ENCODE measurements at places on chromosomes 7 and 10. TPM values are rescaled to one million over a fixed set of nuclear protein-coding genes. Genes with fewer than 3 reads are reported as not detected.

DNA sequence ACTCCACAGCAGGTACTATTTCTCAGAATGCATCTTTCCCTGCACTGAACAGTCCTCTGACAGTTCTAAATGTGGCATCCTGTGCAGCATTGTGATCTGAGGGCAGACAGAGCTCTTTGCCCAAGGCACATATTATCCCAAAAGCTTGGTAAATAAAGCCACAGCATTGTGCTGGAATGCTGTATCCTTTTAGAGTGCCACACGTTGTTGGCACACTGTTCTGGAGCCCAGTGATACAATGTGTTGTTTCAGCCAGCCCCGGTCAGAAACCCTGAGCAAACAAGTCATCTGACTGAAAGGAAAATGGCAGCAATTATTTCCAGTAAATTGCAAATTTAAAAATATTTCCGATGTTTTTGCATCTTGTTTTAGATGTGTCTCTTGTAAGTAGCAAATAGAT lies 45.4 kb downstream of the NAMPT start:
- no peak for DNase-seq

The AKR1B15 gene
- not detected for total RNA-seq

GRCh38 chr7:69635555-69636185 lies 37.4 kb downstream of the AUTS2 start:
- no peak for DNase-seq

The PRSS37 gene
- not detected for total RNA-seq

DNA sequence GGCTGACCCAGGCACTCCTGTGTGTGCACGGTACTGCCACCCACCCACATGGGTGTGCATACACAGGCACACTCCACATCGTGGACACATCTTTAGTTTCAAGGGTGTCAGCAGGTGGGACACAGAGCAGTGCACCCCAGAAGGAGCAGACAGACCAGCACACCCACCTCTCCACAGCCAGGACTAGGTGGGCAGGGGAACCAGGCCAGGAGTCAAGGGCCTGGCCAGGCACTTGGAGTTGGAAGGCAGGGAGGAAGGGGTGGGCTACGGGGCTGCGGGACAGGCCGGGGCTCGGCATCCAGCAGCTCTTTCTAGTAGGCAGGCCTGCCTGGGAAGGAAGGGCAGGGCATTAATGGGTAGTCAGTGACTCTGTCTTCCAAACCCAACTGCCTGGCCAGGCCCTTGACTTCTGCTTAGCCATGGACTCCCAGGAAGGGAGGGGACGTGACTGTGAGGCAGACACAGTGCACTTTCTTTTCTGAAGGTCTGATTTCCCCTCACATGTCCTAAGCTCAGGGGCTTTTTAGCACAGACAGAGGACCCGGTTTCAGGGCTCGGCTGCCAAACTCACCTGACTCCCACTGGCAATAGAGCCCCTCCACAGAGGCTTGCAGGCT lies 14.6 kb downstream of the RASGEF1A start:
- DNase-seq: no peak

DNA sequence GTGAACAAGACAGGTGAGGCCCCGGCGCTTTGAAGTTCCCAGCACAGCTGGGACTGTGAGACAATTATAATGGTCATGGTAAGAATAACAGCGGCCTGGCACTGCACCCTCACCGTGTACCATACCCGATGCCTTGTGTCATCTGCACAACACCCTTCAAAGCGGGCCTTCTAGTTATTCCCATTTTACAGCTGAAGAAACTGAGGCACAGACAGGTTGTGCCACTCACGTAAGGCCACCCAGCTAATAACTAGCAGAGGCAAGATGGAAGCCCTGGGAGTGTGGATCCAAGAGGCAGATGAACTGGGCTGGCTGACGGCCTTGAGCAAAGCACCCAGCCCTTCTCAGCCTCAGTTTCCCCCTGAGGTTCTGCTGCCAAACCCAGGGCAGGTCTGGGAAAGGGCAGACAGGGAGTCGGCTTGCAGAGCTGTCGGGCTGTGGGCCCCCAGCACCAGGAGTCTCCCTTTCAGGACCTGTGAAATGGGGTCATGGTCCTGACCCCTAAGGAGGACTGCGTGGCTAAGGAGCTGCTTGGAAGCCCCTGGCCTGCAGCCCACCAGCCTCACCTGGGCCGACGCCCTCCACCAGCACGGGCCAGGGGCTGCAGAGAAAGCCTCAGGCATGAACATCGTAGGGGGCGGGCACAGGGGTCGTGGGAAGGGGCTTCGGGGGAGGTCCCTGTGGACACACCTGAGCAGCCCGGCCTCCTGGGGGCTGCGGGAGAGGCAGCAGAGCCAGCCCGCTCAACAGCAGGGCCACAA lies 15.3 kb upstream of the LFNG start:
- no peak for DNase-seq

The ENKUR gene
- not detected for total RNA-seq

DNA sequence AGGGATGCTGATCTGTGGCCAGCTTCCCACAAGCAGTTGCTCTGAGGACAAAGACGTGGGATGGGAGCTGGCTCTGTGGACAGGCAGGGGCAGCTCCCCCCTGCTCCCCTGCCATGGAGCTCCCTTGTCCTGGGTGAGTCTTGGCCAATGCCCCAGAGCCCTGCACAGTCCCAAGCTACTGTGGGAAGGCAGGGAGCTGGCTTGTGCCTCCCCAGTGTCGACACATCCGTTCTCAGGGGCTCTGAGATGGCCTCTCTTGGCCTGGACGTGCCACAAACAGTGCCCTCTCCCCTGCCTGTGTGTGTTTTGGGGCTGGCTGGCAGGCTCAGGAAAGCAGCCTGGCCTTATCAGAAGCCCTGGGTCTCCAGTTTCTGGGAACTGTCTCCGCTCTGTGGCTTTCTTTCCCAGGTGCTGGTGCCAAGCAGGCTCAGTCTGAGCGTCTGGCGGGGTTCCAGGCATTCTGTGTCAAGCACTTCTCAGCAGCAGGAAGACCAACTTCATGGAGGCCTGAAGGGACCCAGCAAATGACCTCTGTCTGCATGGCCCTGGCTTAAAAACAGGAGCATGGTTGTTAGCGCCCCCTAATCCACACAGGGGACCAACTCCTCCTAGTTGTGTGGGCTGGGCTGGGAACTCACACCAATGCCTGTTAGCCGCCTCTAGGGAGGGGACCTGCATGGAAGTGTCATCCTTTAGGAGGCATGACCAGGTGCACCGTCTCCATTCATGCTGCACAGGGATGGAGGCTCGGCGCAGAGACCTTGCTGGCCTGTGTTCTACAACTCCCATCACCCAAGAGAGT lies 375.2 kb downstream of the RPS24 start:
- no peak for DNase-seq

DNA sequence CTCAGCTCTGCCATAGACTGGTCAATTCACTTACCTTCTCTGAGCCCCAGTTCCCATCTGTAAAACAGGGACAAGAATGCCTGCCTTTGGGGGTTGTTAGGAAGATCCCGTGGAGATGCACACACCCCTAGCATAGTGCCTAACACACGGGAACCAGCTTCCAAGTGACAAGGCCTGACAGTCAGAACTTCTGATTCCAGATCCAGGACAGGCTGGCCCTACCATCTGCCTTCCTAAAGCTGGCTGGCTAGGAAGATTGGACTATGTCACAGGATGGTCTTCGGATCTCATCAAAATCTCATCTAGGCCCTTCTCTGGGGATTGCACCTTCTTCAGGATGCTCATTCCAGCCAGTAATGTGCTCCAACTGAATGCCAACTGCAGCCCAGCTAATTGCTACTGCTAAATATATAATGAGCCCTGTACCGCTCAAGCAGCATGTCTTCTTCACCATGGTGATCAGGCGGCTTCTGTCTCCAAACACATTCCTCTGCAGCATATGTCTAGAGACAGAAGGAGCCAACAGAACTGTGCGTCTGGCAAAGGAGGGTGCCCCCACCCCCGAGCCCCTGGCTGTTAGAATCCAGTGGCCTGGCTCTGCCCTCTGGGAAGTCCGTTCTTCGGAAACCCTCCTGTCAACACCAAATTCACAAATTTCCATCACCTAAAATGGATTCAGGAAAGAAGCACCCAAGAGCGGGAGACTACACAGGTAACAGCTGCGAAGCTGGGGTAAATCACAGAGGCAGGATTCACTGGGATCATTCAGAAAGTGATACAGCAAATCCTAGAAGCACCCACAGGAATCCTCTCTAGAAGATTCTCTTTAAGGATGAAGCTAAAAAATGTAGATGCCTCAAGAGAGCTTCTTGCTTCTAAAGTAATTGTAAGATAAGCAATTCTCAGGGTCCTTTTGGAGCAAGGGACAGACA lies 142.1 kb upstream of the EEPD1 start:
- no peak for DNase-seq

DNA sequence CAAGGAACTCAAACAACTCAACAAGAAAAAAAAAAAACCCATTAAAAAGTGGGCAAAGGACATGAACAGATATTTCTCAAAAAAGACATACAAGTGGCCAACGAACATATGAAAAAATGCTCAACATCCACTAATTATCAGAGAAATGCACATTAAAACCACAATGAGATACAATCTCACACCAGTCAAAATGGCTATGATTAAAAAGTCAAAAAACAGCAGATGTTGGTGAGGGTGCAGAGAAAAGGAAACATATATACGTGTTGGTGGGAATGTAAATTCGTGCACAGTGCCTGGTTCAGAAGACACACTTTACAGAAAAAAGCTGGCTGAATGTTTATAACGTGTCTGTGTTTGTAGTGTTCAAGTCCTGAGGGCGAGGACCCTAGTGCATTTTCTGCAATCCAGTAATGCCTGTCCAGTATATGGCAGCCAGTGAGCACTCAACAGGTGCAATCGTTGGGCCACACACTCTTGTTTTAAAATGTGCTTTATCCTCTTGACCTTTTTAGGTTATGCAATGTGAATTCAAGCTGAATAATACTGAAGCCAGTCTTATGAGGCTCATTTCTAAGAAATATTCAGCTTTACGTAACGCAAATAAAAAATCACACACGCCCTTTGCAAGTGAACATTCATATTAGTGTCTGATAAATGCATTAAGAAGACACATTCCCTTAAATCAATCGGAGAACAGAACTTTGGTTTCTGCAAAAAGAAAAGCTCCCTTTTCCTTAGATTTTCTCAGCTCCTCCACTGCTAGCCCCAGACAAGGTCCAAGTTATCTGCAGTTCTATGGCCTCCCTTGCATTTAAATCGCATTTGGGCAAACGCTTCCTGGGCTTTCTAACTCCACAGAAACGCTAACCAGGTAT lies 813 bp upstream of the MTURN start:
- DNase-seq: no peak

DNA sequence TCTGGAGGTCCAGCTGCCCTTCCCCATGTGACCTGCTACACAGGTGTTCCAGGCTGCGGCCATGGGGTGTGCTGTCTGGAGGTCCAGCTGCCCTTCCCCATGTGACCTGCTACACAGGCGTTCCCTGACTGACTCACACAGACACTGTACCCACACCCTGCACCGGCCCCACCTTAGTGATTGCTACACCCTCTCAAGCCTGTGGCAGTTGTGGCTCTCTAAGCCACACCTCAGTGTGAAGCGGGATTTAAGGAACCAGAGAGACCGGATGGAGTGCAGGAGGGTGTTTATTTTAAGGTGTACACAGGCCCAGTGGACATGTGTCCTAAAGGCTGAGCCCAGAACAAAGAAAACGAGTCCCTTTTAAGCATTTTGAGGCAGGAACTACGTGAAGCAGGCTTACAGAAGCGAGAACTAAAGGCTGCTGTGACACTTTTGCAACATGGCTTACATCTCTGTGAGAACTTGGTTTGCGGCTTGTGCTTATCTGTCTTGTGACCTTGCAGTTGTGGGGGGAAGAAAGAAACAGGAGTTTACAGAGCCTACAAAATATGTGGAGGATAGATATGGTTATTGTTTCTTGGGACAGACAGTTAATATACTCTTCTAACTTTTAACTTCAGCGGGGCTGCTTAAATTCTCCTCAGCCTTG lies 326.4 kb downstream of the PAXIP1 start:
- DNase-seq: no peak

GRCh38 chr7:159142730-159143129 lies 1.9 kb downstream of the VIPR2 start:
- DNase-seq: no peak

DNA sequence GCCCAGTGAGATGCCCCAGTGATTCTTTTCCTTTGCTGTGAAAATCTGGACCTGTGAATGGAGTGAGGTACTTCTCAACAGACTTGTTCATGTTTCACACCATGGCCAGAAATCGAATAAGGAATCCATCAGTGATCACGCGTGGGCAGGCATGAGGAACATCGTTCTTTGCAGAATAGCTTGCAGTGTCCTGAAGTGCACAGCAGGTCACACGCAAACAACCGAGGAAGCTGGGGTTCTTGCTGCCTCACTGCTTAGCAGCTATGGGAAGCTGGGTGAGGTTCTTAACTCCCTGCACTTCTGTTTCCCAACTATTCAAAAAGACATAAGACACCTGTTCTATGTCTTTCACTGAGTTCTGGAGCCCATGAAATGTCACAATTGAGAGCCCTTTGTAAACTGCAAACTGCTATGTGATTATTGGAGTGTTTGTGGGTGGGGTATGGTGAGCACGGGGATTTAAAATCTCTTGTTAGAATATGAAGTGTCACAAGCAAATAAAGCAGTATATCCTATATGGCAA lies 253.4 kb downstream of the KIAA1217 start:
- DNase-seq: no peak

GRCh38 chr7:85528581-85528980 lies 341.7 kb upstream of the SEMA3D start:
- DNase-seq: no peak

The CYP2E1 gene
- 0.73 TPM for total RNA-seq

The ACBD7 gene
- total RNA-seq: 0.86 TPM

- no peak for DNase-seq
Measured at GRCh38 chr10:83954193-83954799, 185.0 kb upstream of the GHITM start.

GRCh38 chr7:26487780-26488515 lies 196.3 kb downstream of the SNX10 start:
- DNase-seq: no peak

- no peak for DNase-seq
Measured at GRCh38 chr7:1470901-1471300, 11.6 kb upstream of the MICALL2 start.

DNA sequence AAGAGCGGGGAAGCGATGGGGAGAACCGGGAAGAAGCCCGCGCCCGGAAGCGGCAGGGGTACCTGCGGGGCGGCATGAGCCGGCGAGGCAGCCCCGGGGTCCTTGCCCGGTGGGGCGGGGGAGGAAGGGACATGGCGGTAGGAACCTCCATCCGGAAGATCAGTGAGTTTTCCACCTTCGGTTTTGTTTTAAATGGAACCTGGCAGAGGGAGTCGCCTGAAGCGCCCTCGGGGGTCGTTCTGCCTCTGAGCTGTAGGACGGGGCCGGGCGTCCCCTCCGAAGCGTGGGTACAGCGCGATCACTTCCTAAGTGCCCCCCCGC lies 471 bp downstream of the PFKP start:
- peak; percentile 7 for DNase-seq

The GDF10 gene
- 0.22 TPM for total RNA-seq

- no peak for DNase-seq
Measured at GRCh38 chr10:109393425-109393824, 529.9 kb downstream of the XPNPEP1 start.

- no peak for DNase-seq
Measured at GRCh38 chr10:34241226-34242000, 573.7 kb downstream of the PARD3 start.

The VSTM4 gene
- total RNA-seq: not detected

The GBF1 gene
- total RNA-seq: 31.3 TPM

The SEPTIN7 gene
- 185 TPM for total RNA-seq

GRCh38 chr7:70787771-70788170 lies 344.2 kb upstream of the GALNT17 start:
- no peak for DNase-seq

All from CD8-positive, alpha-beta T cell (primary cell).